ENCODE measurements at places on chromosomes 13 and 19.

GRCh38 chr19:39858541-39858940 is 12.4 kb upstream of the FBL start:
- DNase-seq: no peak

DNA sequence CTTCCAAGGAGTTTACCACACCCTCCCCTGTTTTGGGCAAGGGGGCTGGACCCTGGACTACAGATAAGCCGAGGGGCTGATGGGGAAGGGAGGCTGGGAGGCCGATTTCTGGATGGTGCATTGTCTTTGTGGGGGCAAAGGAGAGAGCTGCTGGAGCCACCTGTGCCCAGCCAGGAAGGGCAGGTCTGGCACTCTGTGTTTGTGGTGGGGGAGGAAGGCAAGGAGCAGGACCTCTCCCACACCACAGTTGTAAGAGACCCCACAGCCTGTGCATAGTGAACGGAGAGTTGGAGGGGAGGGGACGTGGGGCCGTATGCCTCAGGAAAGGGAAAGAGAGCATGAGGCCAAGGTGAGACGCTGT is 16.0 kb upstream of the PRR19 start:
- no peak for DNase-seq

- DNase-seq: peak; percentile 22
Observed at GRCh38 chr13:20160306-20161274, at the start of gene GJA3. Gene GJA3 (minus strand): TSS chr13:20161052. CDS start chr13:20143288, 17,764 bp downstream.

DNA sequence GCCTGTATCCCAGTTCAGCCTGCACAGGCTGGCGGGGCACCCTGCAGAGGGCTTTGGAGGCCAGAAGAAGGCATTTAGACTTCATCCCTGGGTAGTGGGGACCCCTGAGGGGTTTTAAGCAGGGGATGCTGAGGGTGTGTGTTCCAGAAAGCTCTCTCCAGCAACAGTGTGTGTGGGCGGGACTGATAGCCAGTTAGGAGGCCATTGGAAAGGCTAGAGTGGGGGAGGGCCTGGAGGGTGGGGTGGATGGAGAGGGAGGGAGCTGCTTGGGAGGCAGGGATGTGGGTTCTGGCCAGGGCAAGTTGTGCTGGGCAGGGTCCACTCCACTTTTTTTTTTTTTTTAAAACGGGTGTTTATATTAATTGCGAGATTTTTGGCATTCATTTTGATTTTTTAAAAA is 28.3 kb downstream of the LYL1 start:
- no peak for DNase-seq

DNA sequence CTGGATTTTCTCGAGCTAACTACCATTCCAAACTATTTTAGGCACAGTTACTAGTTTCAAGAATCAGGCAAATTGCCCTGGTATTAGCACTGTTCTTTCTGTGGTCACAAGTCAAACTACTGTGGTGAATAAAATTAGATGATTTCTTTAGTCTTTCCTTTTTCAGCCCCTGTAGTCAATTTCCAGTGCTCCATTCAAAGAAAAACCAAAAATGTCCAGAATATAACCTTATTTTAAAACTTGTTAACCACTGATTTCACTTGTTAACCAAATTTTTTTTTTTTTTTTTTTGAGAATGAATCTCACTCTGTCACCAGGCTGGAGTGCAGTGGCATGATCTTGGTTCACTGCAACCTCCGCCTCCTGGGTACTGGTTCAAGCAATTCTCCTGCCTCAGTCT is 50.6 kb upstream of the USPL1 start:
- DNase-seq: no peak

GRCh38 chr13:51977625-51978024 is 33.6 kb downstream of the ATP7B start:
- no peak for DNase-seq

- DNase-seq: no peak
Observed at GRCh38 chr19:12095111-12095790, 30.7 kb downstream of the ZNF844 start.

- DNase-seq: peak; percentile 46
Observed at GRCh38 chr13:27621116-27621365, 651 bp upstream of the POLR1D start.

DNA sequence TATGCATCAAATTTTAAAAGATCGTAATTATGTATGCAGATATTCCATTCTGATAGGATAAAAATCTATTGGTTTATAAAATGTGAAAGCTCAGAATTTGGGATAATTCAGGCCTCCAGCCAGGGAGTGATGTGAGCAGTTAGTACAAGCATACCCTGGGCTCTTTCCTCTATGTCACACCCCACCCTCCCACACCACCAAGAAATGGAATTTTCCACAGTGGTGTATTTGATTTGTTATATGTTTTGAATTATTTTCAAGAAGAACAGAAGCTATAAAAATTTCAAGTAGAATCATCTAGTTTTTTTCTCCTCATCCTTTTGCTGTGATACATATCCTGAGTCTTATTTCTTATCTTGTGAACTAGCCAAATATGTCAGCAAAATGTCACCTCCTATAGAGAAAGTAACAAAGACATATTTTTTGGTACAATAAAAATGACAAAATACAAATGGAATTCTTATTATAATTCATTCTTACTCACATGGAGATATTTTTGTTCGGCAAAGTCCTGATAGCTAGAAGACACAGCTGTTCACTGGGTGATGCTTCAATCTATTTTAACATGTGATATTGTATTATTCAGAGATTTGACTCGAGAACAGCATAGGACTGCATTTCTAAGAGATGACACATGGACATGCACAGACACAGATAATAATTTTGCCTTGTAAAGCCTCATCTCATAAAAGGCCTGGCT is 61.2 kb upstream of the FRY start:
- DNase-seq: no peak

GRCh38 chr13:50529154-50529882 is 314.2 kb downstream of the DLEU7 start:
- no peak for DNase-seq

DNA sequence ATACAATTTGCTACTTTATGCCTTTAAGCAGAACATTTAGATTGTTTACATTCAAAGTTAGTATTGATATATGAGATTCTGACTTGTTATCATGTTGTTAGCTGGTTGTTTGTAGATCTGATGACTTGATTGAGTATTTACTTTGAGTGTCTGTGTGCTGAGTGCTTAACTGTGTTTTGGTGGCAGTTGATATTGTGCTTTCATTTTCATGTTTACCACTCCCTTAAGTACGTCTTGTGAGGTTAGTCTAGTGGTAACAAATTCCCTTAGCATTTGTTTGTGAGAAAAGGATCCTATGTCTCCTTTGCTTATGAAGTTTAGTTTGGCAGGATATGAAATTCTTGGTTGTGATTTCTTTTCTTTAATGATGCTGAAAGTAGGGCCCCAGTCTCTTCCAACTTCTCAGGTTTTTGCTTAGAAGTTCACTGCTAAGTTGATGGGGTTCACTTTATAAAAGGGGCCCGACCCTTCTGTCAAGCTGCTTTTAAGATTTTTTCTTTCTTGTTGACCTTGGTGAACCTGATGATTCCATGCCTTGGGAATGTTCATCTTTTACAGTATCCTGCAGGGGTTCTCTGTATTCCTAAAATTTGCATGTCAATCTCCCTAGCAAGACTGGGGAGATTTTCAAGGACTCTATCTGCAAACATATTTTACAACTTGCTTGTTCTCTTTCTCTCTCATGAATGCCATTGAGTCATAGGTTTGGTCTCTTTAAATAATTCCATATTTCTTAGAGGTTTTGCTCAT is 1095.4 kb upstream of the PCDH20 start:
- no peak for DNase-seq

DNA sequence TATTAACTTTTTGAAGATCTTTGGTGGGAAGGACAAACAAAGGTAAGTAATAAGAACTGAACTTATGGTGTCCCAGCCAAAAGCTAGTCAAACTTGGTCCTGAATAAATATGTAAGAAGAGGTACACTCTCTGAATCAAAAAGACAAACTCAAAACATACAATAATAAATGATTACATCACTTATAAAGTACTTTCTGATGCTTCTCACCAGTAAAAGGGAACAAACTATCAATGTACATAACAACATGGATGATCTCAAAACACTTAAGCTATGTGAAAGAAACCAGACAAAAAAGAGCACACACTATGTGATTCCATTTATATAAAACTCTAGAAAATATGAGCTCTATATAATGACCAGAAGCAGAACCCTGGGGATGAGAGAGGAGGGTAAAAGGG is 138.3 kb downstream of the VWA8 start:
- DNase-seq: no peak

GRCh38 chr13:66665991-66666390 is 564.1 kb downstream of the PCDH9 start:
- DNase-seq: no peak

DNA sequence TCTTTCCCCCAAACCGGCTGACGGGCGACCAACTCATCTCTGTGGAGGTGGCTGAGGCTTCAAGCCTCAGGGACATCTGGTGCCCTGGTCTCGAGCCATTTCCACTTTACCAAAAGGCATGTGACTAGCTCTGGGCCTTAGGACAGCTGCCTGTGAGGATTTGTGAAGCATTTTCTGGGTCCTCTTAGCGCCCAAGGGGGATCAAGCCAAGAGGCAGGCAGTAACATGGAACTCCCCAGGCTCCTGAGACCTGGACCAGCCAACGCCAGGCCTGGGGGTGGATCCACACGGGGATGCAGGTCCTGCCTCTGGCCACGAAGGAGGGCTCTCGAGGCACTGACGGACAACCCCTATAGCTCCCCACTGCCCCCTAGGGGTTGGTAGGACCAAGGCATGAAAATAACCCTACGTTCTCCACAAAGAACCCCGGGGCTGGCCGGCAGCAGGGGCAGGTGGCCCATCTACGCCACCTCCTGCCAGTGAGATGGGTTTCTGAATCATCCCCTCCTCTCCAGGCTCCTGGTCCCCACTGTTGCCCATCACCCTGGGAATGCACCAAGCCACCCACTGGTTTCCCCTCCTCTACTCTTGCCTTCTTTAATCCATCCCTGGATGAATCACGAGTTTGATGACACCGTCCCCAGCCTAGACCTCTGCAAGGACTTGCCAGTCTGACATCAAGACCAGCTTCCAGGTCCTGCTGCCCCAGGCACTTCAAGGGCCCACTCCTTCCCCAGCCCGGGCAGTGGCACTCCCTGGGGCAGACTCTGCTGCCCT is 7.0 kb upstream of the MYDGF start:
- DNase-seq: no peak

DNA sequence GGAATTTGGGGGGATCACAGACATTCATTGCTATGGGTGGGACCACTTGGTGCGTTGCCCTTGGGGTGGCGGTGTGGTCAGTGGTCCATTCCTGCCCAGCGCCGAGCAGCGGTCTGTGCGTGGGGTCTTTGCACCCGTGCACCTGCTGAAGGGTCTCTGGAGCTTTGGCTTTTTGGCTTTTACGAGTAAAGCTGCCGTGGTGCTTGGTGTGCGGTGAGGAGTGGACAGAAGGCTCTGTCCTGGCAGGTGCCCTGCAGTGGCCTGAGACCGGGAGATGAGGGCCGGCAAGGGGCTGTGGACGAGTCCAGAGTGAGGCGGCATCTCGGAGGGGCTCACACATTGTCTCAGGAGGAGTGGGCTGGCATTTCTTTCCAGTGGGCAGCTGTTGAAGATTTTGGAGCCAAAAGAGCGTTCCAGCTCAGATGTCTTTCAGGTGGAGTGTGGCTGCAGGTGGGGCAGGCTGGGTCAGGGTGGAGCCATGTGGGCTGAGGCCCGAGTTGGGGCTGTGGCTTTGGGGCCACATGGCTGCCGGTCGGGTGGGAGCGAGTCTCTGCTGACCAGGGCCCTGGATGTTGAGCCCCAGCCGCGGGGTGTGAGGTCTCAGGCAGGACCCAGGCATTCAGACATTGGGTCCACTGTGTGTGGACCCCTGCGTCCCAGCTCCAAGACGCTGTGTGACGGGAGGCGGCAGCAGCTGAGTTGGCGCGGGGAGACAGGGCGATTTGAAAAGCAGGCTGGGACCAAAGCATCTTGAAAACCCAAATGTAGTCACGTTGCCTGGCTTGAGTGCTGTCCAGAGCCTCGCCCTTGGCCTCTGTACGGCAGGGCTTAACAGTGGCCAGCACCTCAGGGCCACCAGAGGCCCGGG is 11.7 kb downstream of the GNA11 start:
- DNase-seq: no peak

DNA sequence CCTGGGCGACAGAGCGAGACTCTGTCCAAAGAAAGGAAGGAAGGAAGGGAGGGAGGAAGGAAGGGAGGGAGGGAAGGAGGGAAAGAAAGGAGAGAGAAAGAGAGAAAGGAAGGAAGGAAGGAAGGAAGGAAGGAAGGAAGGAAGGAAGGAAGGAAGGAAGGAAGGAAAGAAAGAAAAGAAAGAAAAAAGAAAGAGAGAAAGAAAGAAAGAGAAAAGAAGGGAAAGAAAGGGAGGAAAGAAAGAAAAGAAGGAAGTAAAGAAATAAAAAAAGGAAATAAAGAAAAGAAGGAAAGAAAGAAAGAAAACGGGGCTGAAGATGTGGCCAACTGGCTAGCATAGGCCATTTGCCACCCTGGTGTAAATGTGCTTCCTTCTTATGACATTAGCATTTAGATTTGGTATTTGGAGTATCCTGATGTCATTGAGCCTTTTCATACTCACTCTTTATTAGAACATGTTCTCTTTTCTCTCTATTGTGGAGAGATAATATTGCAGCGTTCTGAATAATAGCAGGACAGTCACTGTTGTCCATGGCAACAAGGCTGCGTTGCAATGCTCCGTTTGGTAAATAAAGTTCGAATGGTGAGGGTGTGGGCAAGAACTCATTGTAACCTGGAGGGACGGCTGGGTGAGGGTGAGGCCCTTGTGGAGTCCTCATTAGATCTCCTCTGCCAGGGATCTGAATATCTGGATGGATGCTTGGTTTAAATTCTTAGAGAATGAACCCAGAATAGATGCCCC is 173.9 kb upstream of the UBL3 start:
- DNase-seq: no peak

- no peak for DNase-seq
Observed at GRCh38 chr19:49129238-49129583, 9.9 kb downstream of the PPFIA3 start.

- no peak for DNase-seq
Observed at GRCh38 chr19:4066176-4066606, 508 bp downstream of the ZBTB7A start.

DNA sequence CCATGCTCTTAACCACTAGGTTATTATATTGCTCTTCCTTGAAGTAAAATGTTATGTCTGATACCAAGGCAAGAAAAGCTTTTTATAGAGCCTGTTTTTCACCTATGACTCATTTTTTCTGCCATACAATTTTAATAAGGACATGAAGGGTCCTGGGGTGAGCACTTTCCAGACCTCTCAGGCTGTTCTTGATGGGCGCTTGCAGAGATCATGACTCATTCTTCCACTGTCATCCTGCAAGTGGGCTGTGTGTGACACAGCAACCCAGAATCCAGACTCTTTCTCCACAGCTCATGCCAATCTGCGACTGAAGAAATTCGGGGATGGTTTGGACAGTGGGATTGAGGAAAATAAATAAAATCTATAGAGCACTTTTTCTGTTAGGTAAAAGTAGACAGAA is 506.7 kb upstream of the NBEA start:
- no peak for DNase-seq

- DNase-seq: no peak
Observed at GRCh38 chr13:60756306-60756705, 359.3 kb downstream of the TDRD3 start.

All from T-cell (primary cell).